Activated CD4-positive, alpha-beta T cell treated with anti-CD3 and anti-CD28 coated beads for 48 hours (primary cell): ENCODE measurements at places on chromosomes 4 and X.

GRCh38 chr4:31598639-31599038 lies 878.5 kb downstream of the PCDH7 start:
- DNase-seq: no peak

DNA sequence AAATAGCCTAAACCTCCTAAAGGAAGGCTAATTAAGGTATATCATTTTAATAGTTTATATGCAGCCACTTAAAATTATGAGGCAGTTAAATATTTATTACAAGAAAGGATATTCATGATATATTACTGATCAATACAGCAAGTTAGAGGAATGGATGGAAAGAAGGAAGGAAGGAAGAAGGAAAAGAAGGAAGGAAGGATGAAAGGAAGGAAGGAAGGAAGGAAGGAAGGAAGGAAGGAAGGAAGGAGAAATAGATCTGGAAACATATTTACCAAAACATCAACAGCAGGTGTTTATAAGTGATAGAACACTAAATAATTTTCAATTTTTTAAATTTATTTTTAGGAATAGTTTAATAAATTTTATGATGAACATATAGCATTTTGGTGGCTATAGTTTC lies 17.5 kb downstream of the SLC7A11 start:
- DNase-seq: no peak

- no peak for DNase-seq
These were observed 27.0 kb upstream of the FAM47B start for GRCh38 chrX:34915463-34916225.

GRCh38 chrX:22165732-22166457 lies 106.8 kb upstream of the CBLL2 start:
- DNase-seq: no peak

GRCh38 chr4:86015412-86016350 lies 344.2 kb downstream of the MAPK10 start:
- no peak for DNase-seq

GRCh38 chr4:102429553-102429952 lies 71.6 kb upstream of the NFKB1 start:
- no peak for DNase-seq

DNA sequence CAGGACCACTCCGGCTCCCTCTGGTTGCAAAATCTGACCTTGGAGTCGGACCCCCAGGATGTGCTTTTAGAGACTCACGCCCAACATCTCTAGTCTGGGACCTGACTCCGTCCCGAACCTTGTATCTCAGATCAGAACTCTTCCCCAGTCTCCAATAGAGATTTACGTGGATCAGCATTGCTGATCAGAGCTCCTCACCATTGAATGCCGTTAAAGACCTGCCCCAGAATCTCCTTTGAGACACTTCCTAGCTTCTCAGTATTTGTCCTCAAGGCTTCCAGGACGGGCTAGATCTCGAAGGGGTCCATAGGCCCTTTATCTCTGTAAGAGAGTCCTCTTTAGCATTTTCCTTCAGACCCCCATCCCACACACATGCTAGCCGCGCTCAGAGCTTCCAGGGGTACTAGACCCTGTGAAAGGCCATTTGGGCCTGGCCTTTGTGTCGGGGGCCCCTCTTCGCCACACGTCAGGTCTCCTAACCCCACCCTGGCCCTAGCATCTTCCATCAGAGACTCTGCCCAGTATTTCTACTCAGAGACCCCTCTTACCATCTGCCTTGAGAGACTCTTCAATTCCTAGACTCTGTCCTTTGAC lies 662 bp downstream of the UBA1 start:
- no peak for DNase-seq

DNA sequence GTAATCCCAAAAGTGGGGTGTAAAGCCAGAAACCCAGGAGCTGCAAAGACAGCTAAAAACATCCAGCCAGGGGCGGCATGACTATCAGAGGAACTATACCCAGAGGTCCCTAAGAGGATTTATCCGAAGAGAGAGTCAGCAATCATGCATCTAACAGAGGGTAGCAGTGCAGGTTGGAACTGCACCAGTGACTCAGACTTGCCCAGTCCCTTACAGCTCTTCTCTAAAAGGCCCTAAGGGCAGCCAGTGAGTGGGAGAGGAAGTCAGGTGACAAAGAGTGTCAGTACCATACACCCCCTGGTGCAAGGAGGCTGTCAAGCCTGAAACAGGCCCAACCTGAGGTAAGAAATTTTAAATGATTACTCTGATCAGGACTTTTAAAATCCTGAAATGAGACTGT lies 88.1 kb downstream of the CAMK2D start:
- peak; percentile 64 for DNase-seq

- no peak for DNase-seq
These were observed 11.4 kb downstream of the BANK1 start for GRCh38 chr4:101801958-101802357.

- DNase-seq: no peak
These were observed 57.6 kb downstream of the CHIC2 start for GRCh38 chr4:54006755-54007154.

DNA sequence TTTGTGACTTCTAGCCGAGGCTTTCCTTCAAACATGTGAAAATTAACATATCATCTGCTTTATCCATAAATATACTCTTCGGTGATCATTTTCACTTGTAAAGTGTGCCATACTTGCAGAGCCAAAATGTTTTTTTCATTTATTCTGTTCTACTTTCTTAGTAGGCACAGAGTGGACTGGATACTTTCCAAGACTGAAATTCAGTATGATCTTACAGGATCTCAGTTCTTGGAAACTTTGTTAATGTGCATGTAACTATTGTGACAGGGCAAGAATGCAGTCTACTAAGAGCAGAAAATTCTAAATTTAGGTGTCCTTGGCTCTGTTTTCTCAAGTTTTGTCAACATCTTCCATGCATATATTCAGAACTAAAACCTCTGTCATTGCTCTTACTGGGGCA lies 284.9 kb downstream of the TEX13A start:
- DNase-seq: no peak

DNA sequence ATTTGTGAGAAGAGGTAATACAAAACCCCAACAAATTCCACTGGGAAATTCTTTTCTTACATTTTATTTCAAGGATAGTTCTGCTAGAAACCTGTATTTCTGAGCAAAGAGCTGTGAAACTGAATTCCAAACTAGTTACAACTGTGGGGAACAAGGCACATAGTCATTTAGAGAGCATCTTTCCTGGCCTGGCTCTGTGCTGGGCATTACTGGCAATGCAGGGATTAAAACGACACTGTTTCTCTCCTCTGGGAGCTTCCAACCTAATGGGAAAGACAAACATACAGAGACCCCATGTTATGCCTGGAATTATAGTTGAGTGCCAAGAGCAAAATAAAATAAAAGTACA lies 36.5 kb downstream of the SUPT20HL1 start:
- no peak for DNase-seq

DNA sequence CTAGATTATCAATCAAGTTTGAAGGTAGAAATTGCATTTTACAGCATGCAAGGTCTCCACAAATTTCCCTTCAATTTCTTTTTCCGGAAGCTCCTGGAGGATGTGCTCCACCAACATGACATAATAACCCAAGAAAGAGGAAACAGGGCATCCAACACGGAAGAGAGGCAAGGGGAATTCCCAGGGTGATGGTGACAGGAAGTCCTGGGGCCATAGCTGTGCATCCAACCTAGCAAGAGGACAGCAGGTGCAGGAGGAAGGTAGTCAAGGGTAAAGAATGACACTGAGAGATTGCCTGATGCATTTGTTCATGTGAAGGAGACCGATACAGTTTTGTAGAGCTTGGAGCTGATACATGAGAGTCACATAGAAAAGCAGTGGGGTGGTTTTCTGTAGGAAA lies 115.7 kb upstream of the LSM6 start:
- no peak for DNase-seq

GRCh38 chrX:71634366-71634765 lies 16.1 kb upstream of the CXCR3 start:
- no peak for DNase-seq

- DNase-seq: peak; percentile 16
These were observed 2.2 kb downstream of the PCDH10 start for GRCh38 chr4:133151341-133151690.

DNA sequence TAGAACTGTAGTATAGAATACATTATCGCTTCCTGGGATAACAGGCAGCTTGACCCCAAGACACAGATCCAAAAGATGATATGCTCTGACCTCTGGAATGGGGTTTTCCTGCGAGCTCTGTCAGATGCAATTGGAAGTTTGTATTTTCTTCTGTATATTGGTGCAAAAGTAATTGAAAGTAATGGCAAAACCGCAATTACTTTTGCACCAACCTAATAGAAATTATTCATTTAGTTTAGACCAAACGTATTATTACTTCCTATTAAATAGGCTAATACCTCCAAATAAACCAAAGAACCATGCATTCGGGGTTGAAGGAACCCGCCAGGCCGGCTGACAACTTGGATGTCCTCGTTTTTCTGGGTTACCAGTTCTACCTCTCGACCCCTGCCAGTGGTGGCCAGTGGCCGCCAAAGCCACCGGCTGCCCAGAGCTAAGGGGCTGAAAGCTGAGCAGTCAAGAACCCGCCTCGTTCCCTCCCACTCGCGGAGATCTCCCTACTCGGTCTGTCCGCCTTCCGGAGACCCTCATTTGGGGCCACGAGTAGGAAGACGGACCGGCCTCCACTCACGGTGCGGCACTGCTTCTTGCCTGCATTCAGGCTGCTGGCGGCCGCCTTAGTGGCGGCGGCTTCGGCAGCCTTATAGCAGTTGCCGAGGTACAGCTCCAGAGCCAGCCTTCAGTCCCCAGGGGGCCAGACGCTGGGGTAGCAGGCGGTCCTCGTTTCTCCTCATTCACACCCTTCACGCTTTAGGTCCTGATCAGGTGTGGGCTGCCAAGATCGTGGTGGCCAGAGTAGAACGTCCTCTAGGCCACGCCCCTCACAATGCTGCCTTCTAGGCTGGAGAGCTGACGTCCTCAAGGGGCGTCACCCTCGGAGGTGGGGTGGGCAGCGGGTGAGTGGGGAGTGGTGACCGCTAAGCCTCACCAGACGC lies 121.9 kb downstream of the RBMX2 start:
- DNase-seq: peak; percentile 11

- DNase-seq: no peak
These were observed 28.9 kb downstream of the CASP3 start for GRCh38 chr4:184620212-184620867.

GRCh38 chrX:106862972-106863688 lies 40.0 kb downstream of the RIPPLY1 start:
- DNase-seq: peak; percentile 32

DNA sequence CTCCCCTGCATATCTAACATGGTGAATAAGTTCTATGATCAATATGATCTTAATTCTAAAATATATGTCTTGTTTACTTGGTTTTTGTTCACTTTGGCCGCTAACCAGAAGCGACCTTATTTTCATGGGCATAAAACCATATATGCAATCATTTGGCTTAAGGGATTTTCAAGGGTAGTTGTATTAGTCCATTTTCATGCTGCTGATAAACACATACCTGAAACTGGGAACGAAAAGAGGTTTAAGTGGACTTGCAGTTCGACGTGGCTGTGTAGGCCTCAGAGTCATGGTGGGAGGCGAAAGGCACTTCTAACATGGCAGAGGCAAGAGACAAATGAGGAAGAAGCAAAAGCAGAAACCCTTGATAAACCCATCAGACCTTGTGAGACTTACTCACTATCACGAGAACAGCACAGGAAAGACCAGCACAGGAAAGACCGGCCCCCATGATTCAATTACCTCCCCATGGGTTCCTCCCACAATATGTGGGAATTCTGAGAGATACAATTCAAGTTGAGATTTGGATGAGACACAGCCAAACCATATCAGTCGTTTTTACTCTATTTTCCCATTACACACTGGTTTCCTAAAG lies 114.3 kb upstream of the CPEB2 start:
- DNase-seq: no peak

- DNase-seq: no peak
These were observed 27.6 kb upstream of the MSX1 start for GRCh38 chr4:4831825-4832224.

DNA sequence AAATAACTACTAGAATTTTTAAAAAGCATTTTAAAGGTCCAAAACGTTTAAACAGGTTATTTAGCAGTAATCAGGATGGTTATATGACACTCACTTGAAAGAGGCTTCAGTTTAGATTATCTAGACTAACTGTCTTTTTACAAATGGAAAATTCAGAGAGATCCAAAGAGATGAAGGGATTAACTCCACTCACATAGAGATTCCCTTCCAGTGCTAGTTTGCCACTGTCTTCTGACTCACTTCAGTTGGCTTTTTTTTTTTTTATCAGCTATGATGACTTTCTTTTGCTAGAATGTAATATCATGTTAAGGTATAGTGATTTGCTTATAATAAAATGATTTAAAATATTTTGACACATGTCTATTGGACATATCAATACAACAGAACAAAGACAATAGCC lies 43.8 kb downstream of the GALNT7 start:
- no peak for DNase-seq

GRCh38 chr4:53956053-53956452 lies 108.4 kb downstream of the CHIC2 start:
- no peak for DNase-seq

DNA sequence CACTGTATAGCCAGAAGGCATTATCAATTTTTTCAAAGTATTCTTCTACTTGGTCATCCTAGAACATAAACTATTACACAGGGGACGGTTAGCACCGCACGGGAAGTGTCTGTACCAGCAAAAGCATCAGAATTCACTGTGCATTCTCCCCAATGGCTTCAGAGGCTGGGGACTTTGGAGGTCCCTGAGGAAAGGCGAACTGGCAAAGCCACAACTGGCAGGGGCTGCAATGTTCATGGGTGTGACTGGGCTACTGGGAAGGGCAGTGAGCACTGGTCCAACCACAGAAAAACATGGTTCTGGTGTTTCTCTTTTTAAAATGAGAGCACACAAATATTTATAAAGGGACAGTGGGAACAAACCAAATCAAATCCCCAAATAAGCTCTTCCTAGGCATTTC lies 83.5 kb downstream of the C4orf51 start:
- DNase-seq: no peak

- DNase-seq: no peak
These were observed 163.2 kb downstream of the PRKX start for GRCh38 chrX:3550160-3550751.

DNA sequence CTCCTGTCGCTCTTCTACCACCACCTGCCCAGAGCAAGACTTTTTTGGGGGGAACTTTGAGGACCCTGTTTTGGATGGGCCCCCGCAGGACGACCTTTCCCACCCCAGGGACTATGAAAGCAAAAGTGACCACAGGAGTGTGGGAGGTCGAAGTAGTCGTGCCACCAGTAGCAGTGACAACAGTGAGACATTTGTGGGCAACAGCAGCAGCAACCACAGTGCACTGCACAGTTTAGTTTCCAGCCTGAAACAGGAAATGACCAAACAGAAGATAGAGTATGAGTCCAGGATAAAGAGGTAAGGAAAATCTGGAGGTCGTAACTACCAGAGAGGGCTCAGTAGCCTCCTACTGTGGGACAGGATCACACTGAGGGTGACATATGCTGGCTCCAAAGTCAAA lies 364.5 kb downstream of the MAPK10 start:
- DNase-seq: no peak

GRCh38 chrX:47846040-47846439 lies 9.3 kb downstream of the ZNF81 start:
- DNase-seq: no peak

DNA sequence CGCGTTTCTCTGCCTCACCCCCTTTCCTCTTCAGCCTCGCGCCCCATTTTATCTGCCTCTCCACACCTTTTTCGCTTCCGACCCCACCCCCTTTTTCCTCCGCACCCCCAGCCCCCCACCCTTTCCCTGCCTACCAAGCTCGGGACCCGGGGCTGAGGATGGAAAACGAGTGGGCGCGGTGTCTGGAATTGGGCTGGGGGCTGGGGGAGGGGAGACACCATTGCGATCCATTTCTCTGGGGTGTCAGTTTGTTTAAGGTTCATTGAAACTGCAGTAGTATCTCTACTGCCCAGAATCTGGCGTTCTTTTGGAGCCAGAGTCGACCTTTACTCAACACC lies 707 bp downstream of the SLC9A6 start:
- no peak for DNase-seq

GRCh38 chr4:82352118-82352824 lies 21.5 kb downstream of the HNRNPD start:
- no peak for DNase-seq
